BE2C (cell line): ENCODE measurements at places on chromosomes 11 and 22.
A peak's percentile ranks its signal among the peaks of the same experiment; 100 is the strongest.

DNA sequence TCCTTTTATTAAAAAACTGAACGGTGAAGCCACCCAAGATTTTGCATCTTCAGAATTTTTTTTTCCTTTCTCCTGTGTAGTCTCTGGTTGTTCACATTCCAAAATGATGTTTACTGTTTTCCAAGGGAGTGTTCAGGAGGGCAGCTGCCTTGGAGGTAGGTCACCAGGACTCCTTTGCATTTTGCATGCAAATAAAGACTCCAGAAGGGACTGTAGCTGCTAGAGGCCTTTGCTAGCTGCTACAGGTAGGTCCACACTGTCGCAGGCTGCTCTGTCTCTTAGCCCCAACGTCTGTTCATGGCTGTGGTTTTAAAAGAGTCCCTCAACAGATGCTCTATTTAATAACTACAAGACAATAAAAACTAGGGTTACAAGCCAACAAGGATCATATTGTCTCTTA lies 11.4 kb downstream of the CTSC start:
- DNase-seq, result no peak

- no peak for DNase-seq
These were observed 9.4 kb upstream of the NLRP10 start for GRCh38 chr11:7974668-7975067.

DNA sequence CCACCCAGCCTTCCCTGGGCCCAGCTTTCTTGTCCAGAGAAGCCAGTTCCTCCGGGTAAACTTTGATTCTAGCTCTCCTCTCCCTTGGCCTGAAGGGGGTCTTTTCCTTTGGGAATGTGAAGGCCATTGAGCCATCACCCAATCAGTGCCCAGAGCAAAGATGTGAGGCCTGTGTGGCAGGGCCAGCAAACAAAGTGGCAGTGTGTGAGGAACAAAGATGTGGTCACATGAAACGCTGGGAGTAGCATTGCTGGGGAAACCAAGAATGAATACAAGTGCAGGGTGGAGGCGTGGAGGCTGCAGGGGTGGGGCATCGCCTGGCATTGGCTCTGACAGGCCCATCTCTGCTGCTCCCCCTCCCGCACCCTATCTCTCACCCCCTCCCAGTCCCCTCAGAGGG lies 91.9 kb upstream of the BID start:
- no peak for DNase-seq

- DNase-seq, result no peak
These were observed 18.9 kb upstream of the SLC22A12 start for GRCh38 chr11:64572143-64572542.

DNA sequence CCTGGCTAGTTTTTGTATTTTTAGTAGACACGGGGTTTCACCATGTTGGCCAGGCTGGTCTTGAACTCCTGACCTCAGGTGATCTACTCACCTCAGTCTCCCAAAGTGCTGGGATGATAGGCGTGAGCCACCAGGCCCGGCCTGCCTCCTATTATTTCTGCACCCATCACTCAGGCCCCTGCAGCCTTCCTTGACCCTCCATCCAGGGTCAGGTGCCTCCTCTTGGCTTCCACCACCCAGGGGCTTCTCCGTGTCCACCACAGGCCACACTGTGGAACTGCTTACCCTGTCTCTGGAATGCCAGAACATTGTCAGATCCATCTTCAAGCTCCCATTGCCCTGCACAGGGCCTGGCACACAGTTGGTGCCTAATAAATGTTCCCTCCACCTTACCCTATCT lies 75.4 kb upstream of the RTL6 start:
- no peak for DNase-seq

DNA sequence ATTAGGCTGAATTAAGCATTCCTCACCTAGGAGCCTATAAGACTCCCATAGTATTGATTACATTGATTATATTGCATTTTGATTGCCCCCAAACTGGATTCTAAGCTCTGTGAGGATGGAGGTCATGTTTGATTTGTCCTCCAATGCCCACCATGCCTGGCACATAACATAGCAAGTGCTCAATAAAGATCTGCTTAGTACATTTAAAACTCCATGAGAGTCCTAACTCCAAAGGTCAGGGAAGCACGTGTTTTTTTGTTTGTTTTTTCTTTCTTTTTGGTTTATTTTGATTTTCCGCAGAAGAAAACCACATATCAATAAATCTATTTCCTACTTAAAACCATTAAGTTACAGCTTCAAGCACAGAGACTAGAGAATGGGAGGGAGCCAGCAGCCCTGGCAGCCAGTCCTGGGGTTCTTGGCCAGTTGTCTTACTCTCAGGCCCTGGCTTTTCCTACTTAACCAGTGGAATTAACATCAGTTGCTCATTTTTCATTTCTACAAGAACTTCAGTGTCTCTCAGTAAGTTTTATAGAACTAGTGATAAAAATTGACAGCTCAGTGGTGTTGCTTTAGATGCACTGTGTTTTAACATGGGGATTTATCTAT lies 429.9 kb upstream of the CCDC90B start:
- DNase-seq, result no peak

- DNase-seq, result no peak
These were observed 14.3 kb downstream of the HPS5 start for GRCh38 chr11:18307461-18308139.

GRCh38 chr11:6203327-6203726 lies 2.0 kb upstream of the C11orf42 start:
- no peak for DNase-seq

GRCh38 chr11:117597071-117597470 lies 199.9 kb downstream of the DSCAML1 start:
- no peak for DNase-seq

DNA sequence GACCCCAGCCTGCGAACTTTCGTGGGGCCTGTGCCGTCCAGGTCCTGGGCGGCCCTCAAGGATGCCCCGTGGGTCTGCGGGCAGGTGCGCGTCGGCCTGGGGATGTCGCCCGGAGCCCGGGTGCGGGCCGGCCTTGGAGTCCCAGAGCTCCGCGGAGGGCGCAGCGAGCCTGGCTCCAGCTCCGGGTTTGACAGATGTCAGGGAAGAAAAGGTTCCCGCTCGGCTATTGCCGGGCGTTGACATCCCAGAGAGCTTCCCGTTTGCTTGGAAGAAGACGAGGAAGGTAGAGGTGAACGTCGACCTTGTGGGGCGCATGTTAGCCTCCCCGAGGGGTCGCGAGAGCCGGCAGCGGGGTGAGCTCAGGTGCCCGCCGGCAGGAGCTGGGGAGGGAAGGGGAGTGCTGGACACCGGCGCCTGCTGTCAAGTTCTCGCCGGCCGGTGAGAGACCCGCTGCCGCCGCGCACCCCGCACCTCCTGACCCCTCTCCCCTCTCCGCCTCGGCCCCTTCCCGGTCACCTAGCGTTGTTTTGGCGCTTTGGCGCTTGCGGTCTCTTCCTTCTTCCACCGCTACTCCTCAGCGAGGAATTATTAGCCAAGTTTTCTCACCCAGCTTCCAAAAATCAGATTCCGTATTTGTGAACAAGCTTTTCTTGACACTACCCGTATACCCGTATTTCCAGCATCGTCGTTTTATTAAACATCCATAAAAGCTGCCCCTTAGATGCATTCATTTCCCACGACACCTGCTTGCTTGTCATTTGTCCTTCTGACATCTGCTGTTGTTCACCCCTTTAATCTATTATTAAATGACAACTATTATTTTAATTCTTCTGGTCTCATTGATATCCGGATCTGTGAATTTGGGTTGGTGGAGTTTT lies 1.3 kb downstream of the BMAL1 start:
- no peak for DNase-seq

DNA sequence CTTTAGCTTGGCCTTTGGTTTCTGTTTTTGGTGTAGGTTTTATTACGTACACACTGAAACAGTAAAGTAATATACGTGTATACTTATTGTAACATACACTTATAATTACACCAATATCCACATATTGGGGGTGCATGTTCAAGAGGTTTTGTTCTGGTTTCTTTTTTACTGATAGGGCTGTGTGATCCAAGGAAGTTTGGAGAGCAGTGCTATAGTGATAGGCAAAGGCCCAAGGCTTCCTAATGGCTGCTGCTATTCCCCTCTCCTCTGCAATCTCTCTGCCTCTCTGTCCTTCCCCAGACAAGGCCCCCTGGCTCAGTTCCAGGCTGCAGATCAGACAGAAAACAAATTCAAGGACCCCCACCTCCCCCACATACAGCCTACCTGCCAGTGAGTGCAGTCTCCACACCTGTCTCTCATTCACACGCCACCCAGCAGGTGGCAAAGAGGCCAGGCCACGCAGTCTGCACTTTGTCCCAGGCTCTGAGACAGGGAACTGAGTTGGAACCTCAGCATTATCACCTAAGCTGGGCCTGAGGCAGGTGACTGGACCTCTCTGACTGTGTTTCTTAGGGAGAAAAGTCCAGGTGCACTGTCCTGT lies 15.1 kb downstream of the TMEM184B start:
- DNase-seq, result no peak

- DNase-seq, result no peak
These were observed 14.3 kb downstream of the FGF3 start for GRCh38 chr11:69804769-69805508.

DNA sequence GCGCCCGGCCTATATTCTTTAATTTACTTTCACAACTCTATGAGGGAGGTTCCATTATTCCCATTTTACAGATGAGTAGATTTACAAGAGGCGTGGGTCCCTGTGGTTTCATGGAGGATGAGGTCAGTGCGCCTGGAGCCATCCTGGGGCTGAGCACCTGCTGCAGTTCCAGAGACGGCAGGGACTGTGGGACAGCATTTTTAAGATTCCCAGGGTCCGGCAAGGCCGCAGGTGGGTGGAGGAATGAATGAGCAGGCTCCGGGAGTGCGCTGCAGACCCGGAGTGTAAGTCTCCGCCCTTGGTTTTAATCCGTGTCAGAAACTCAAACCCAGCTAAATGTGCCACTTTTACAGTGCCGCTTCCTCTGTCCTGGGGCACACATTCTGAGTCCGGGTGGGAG lies 4.1 kb upstream of the CHRM1 start:
- DNase-seq, result no peak

- DNase-seq, result no peak
These were observed 666.1 kb downstream of the CNTN5 start for GRCh38 chr11:99686838-99687237.

GRCh38 chr11:78961937-78962701 lies 387.5 kb upstream of the NARS2 start:
- DNase-seq, result peak; percentile 93

GRCh38 chr11:95652002-95652472 lies 137.5 kb downstream of the FAM76B start:
- DNase-seq, result peak; percentile 59

DNA sequence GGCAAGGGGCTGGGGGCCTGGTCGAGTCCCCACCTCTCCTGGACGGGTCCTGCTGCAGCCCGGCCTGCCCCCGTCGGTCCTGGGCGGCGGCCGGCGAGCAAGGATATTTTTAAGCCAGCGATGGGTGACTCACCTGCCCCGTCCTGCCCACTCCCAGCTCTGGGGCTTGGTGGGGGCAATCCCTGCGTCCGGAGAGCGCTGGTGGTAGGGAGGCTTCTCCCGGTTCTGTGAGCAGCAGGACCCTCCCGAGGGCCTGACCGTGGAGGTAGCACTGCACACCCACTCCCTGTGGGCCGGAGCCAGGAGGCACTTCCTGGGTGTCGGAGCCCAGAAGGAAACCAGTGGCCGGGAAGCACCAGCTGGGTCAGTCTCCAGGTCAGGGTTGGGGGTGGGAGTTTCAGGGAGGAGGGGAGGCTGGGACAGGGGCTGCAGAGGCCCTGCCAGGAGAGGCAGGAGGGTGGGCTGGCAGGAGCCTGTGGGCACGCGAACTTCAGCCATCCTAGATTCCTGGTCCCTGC lies 467 bp downstream of the EPS8L2 start:
- no peak for DNase-seq

- DNase-seq, result peak; percentile 15
These were observed 45.8 kb upstream of the SLN start for GRCh38 chr11:107757661-107758060.

DNA sequence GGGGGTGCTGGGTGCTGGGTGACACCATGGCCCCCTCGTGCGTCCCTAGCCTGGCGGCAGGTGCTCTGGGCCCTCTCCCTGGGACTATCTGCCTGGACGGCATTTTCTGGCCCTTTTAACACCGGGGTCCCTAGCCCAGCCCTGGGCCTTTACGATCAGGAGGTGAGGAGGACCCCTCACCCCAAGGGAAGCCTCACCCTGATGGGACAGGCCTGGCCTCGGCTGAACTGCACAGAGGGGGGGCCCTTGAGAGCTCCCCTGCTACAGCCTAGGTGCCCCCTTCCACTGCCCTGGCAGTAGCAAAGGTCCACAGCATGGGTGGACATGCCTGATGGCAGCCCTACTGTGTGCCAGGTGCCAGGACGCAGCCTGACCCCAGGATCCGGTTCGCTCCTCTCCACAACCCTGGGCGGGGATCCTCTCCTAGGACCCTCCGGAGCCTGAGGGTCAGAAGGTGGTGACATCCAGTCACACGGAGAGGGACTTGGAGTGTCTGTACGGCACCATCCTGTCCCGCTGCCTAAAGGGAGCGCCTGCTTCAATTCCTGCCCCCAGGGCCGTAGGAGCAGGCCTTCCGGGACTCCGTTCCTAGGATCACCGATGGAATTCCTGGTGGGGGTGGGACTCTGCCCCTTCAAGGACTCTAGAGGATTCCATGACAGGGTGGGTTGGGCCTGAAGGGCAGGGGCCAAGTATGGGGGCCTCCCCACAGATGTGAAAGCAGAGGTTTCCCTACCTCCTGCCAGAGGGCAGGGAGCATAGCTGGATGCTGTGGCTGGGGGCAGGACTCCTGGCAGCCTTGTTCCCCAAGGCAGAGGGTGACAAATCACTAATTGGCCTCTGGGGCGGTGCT lies 33.0 kb upstream of the TH start:
- no peak for DNase-seq

GRCh38 chr11:115257678-115258077 lies 246.5 kb downstream of the CADM1 start:
- DNase-seq, result no peak

GRCh38 chr11:96464700-96465307 lies 75.0 kb downstream of the JRKL start:
- DNase-seq, result peak; percentile 26

GRCh38 chr11:88231894-88232482 lies 56.7 kb upstream of the RAB38 start:
- peak; percentile 23 for DNase-seq

DNA sequence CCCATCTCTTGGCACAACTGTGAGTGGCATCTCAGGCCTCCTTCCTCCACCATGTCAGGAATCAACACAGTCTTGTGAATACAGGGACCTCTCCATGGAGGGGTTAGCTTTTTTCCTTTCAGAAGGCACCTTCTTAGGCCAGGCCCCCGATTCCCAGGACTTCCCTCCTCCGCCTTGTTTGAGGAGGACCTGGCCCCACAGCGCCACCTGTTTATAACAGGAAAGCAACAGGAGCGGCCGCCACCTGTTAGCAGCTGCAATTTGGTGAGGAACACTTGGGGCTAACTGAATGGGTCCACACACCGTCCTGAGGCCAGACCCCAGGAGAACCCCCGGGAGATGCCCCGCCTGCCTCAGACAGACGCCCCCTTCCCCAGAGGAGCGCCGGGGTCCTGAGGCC lies 3.8 kb upstream of the PKP3 start:
- no peak for DNase-seq

GRCh38 chr11:2168286-2169004 lies 3.2 kb downstream of the TH start:
- peak; percentile 45 for DNase-seq

- peak; percentile 9 for DNase-seq
These were observed 18.4 kb downstream of the MS4A6E start for GRCh38 chr11:60345489-60345888.

- DNase-seq, result no peak
These were observed 56.1 kb upstream of the GNAZ start for GRCh38 chr22:23014250-23014649.

- no peak for DNase-seq
These were observed 30.0 kb downstream of the DDX10 start for GRCh38 chr11:108694846-108695245.

GRCh38 chr11:45031912-45032519 lies 81.3 kb upstream of the TP53I11 start:
- DNase-seq, result no peak
